ENCODE measurements at places on chromosomes 12 and 14.

- DNase-seq, result no peak
Measured at GRCh38 chr14:99818503-99819036, 25.4 kb downstream of the EML1 start.

DNA sequence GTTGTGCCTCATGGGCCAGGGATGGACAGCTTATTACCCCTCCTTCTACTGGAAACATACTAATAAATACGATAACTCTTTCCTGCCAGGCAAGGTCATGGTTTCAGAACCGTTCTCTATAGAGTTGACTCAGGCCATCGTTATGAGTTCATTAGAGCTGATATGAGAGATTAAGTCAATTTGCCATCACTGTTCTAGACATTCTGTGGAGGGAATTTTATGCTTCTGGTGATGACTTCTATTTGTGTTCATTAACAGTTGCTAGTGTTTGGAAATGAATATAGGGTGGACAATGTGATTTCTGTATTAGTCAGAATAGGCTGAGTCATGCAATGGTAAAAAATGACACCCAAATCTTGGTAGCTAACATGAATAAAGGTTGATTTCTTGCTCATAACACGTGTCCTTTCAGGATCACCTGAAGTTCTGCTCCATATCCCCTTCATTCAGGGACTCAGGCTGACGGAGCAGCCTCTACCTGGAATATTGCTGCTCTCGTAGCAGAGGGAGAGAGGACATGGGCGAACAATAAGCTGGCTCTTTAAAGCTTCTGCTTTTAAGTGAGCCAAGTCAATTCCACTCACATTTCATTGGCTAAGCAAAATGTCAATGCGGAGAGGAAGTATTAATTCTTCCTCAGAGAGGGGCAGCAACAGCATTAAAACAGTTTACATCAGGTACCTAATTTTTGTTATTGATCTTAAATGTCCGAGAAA is 18.5 kb upstream of the TBPL2 start:
- no peak for DNase-seq

DNA sequence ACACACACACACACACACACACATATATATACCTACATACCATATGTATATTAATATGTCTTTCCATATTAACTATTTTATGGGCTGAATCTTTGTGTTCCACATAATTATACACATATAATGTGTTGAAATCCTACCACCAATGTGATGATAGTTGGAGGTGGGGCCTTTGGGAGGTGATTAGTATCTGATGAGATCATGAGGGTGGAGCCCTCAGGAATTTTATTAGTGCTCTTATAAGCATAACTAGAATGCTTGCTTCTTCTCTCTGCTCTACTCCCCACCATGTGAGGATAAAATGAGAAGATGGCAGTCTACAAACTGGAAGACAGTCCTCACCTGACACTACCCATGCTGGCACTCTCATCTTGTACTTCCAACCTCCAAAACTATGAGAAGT is 1193.5 kb upstream of the FLRT2 start:
- no peak for DNase-seq

GRCh38 chr14:57209561-57209960 is 59.1 kb downstream of the EXOC5 start:
- DNase-seq, result no peak

GRCh38 chr14:101027291-101027690 is 123.8 kb upstream of the RTL1 start:
- no peak for DNase-seq

- DNase-seq, result no peak
Measured at GRCh38 chr14:45633220-45633984, 380.4 kb upstream of the MIS18BP1 start.
